ENCODE measurements at places on chromosomes 12 and 14.

DNA sequence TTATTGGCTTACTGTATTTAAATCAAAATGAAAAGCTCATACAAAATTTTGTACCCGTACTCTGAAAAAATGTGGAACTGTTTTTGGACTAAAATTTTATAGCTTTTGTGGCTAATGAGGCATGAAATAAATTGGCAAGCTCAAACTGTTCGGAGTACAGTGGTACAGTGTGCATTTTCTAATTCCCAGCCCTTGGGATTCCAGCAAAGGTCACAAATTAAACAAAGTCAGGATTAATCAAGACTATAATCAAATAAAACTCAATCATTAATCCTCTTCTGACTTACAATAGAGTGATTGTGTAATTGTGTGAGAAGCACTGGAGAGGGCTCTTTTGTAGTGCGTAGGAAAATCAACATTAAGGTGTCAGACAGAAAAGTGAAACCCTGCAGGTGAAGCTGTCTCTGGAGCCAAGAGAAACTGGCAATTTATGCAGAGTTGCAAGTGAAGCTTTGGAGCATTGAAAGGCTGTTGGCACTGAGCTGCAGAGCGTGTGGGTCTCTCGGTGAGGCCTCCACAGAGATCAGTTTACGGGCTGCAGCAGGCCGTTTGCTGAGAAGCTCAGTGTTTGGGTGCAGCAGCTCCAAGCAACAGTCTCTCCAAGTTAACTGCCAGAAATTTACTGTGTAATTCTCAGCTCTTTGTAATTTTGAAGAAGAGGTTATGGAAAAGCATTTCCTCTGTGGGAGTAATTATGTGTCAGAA is 275.9 kb downstream of the FBXL14 start:
- peak; percentile 90 for DNase-seq

- no peak for DNase-seq
These were observed 3.0 kb upstream of the METTL17 start for GRCh38 chr14:20986811-20987210.

- DNase-seq = peak; percentile 7
These were observed 3.4 kb upstream of the MYRFL start for GRCh38 chr12:69821456-69822159.

GRCh38 chr12:95972832-95973456 is 23.2 kb downstream of the HAL start:
- DNase-seq = no peak

DNA sequence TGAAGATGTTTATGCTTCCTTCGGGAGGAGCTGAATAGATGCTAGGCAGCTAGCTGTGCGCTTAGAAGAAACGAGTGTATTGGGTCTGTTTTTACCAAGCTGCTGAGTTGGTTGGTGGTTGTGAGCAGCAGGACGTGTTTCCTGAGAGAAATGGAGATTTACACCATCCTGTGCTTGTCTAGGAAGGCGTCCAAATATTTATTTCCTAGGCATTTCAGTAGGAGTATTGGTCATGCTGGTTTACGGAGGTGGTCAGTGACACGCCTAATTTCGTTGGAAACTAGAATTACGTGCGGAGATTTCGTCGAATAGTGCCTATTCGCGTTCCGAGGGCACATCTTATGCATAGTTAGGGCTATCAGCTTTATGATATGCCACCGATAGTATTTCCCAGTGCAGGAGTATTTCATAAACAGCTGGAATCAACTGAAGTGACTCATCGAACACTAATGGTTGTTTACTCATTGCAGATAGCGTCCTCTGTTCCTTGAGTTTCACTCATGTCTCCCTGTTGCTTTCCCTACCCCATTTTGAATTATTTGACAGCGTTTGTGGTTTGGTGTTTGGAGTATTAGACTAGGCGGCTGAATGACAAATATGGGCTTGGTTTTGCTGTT is 780 bp downstream of the TBC1D15 start:
- no peak for DNase-seq

DNA sequence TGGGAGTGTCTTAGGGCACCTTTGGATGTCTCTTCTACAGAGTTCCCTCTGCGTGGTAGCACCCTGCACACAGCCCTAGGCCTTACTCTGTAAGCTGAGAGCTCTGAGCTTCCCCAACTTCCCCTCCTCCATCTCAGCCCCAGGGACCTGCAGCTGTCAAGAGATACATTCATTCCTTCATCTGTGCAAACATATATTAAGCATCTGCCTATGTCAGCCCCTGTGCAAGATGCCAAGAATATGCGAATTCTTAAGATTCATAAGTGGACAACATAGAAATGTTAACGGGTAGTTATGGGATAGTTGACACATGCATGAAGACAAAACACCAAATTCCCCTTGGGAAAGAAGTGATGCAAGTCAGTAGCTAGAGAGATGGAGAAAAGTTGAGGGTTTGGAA is 190.8 kb downstream of the SLC41A2 start:
- DNase-seq = no peak

GRCh38 chr12:19042221-19042620 is 87.3 kb upstream of the PLEKHA5 start:
- DNase-seq = no peak

GRCh38 chr12:101945369-101946232 is 68.2 kb downstream of the DRAM1 start:
- peak; percentile 8 for DNase-seq

GRCh38 chr12:24244231-24244630 is 294.8 kb upstream of the SOX5 start:
- no peak for DNase-seq

GRCh38 chr14:33401311-33401710 is 462.6 kb downstream of the NPAS3 start:
- DNase-seq = no peak

GRCh38 chr12:76173756-76174155 is 89.3 kb upstream of the NAP1L1 start:
- no peak for DNase-seq

DNA sequence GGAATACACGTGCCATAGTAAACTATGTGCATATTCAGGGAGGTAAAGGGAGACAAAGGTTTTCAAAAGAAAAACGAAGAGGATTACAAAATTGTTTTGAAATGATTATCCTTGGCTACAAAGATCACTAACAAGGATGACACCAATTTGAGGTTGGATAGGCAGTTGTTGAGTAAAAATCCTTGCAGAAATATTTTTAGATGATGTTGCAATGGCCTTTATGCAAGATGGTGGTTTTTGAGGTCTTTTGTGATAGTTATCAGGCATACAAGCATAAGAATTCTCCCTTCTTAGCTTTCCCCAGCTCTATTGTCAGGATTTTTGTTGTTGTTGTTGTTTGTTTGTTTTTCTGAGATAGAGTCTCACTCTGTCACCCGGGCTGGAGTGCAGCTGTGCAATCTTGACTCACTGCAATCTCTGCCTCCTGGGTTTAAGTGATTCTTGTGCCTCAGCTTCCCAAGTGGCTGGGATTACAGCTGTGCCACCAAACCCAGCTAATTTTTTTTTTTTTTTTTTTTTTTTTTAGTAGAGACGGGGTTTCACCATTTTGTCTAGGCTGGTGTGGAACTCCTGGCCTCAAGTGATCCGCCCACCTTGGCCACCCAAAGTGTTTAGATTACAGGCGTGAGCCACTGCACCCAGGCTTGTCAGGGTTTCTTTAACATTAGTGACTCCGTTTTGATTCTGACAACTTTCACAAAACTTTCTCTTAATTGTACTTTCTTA is 7.8 kb downstream of the RNASE1 start:
- no peak for DNase-seq

- no peak for DNase-seq
These were observed 627 bp downstream of the CPM start for GRCh38 chr12:68932128-68932960.

DNA sequence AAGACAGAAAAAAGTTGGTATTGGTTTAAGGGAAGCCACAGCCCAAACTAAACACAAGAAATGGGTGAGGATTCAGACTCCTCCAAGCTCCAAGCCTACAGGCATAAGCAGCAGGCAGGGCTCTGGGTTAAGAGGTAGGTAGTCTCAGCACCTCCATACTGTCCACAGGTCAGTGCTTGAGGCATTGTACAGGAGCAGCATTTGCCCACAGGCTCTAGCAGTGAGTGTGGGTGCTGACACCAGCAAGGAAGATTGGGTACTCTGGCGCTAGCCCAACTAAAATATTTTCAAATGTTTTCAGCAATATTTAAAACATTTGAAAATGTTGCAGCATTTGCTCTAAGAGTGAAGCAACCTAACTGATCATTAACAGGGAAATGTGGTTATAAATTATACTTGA is 33.1 kb downstream of the FERMT2 start:
- DNase-seq = no peak

DNA sequence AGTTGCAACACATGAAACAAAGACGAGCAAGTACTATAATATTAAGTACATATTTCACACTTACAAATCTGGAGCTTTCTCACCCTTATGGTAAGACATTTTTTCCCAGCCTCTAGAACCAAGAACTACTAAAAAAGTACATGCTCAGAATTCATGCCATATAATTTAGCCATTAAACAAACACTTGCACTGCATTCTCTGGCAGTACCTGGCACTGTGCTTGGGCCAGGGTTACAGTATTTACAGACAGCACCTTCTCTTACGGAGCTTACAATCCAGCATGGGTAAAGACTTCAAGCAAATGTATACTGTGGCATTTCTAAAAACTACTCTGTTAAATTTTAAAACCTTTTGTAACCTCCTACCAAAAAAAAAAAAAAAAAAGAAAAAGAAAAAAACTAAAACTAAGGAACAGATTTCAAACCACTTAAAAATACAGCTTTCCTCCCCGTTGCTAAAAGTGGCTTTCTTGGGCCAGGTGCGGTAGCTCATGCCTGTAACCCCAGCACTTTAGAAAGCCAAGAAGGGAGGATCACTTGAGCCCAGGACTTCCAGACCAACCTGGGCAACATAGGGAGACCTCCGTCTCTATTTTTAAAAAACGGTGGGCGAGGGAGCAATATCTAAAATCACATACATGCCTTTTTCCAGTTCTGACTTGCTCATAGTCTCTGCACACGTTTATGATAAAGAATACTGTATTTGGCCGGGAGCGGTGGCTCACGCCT is 956 bp downstream of the GNPTAB start:
- DNase-seq = no peak

DNA sequence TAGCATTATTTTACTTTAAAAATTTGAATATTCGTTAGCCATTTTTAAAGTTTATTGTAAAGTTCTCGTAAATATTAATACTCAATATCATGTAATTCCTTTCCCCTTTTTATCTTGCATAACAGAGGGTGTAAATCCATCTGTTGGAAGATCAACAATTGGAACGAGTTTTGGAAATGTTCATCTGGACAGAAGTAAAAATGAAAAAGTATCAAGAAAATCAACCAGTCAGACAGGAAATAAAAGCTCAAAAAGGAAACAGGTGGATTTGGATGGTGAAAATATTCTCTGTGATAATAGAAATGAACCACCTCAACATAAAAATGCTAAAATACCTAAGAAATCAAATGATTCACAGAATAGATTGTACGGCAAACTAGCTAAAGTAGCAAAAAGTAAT is 1.8 kb downstream of the PMCH start:
- no peak for DNase-seq

GRCh38 chr12:62642486-62642885 is 175.9 kb downstream of the MON2 start:
- DNase-seq = no peak

GRCh38 chr14:104634138-104634760 is 29.7 kb upstream of the TMEM179 start:
- DNase-seq = no peak

DNA sequence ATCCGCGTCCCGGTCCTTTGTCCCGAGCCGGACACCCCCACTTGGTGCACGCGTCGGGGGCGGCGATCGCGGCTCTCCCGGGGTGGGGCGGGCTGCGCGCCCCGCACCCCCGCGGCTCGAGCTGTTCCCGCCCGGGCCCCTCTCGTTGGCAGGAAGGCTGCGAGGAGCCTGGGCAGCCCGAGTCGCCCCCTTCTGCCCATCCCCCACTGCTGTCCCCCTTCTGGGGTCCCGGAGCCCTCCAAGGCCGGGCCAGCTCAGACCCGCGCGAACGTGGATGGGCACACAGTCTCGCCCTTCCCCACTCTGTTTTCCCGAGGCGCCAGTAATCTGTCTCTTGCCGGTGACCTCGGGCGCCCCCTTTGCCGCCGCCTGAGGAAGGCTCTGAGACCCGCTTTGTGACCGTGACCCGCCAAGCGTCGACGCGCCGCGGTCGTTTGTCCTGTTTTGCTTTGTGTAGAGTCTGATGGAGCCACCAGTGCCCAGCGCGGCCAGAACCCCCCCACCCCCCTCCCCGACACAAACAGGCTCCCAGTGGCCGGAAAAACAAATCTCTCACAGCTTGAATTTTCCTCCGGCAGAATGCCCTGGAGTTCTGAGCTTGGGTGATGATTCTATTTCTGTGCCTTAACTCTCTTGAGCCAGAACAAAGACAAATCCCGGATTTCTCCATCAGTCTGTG is 610 bp downstream of the C14orf132 start:
- no peak for DNase-seq

- DNase-seq = no peak
These were observed 15.6 kb downstream of the RCOR1 start for GRCh38 chr14:102608064-102608446.
